ENCODE measurements at places on chromosomes 16 and 17.

GRCh38 chr16:617855-618254 is 12.9 kb upstream of the WFIKKN1 start:
- no peak for DNase-seq

DNA sequence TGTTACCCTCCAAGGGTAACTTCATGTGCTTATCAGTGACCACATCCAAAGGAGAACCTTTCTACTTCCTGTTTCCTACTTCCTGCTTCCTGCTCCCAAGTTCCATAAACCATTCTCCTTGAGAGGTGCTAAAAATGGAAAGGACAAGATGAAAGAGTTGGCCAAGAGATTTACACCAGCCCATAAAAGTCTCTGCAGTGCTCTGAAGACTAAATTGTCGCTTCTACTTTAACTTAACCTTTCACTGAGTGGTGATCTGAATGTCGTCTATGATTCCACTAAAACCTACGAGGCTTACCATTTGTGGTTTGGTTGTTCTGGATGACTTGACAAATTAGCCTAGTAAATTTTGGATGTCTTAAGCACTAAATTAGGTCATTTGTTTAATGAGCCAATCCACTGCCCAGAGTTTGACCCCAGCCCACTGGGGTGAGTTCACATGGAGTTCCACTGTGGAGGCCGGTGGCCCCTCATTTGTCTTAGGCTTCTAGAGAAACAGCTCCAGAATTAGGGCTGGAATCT is 333.1 kb downstream of the FOXL1 start:
- DNase-seq, result no peak

DNA sequence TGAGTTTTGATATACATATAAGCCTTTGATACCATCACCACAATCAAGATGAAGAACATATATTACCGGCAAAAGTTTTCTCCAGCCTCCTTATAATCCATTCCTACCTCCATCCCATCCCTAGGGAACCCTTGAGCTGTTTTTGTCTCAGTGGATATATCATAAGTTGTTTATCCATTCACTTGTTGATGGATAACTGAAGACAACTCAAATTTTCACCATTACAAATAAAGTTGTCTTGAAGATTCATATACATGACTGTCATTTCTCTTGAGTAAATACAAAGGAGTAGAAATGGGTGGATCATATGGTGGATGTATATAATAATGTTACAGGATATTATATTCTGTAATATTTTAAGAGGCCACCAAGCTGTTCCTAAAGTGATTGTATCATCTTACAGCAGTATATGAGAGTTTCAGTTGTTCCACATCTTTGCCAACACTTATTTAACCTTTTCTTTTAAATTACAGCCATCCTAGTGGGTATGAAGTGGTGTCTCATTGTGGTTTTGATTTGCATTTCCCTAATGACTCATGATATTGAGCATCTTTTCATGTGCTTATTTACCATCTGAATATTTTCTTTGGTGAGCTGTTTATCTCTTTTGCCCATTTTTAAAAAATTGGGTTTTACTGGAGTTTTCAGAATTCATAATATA is 17.4 kb downstream of the NF1 start:
- DNase-seq, result no peak

- DNase-seq, result no peak
Observed at GRCh38 chr16:2154533-2155090, 970 bp upstream of the TRAF7 start.

GRCh38 chr16:72256398-72257066 is 84.6 kb upstream of the PMFBP1 start:
- DNase-seq, result no peak

- no peak for DNase-seq
Observed at GRCh38 chr16:23679274-23679985, 741 bp downstream of the PLK1 start.

DNA sequence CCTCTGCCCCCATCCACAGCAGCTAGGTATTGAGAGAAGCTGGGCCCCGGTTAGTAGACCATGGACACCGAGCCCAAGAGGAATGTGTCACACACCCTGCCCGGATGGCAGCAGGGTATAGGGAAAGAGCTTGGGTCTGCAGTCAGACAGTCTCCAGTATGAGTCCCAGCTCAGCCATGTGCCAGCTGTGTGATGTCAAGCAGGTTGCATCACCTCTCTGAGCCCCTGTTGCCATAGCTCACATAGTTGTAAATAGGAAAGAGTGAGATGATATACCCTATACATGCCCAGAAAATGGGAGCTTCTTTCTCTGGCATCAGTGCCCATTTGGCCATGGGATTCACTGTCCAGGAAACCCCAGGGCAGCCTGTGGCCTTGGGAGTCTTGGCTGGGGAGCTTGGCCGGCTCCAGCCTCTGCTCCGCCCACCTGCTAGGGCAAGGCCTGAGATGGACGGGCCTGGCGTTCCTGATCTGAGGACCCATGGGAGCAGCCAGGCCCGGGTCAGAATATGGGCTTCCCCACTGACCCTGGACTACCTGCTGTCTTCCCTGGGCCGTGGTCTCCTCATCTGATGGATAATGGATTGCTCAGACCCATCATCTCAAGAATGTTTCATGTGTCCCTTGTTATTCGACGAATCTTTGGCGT is 13.2 kb downstream of the CD300LG start:
- DNase-seq, result no peak

GRCh38 chr17:67605256-67605912 is 112.4 kb upstream of the NOL11 start:
- DNase-seq, result no peak

- DNase-seq, result no peak
Observed at GRCh38 chr17:9557857-9558256, 17.8 kb downstream of the STX8 start.

- DNase-seq, result no peak
Observed at GRCh38 chr17:34365340-34365739, 2.3 kb upstream of the CCL1 start.

Measured in activated CD4-positive, alpha-beta T cell treated with anti-CD3 and anti-CD28 coated beads for 4 hours (primary cell).